ENCODE measurements at places on chromosomes 4 and X.

GRCh38 chrX:153897899-153898298, 6.6 kb upstream of the AVPR2 start:
- DNase-seq = no peak

- no peak for DNase-seq
Observed at GRCh38 chr4:164484551-164484950, 269.4 kb upstream of the SMIM31 start.

- no peak for DNase-seq
Observed at GRCh38 chr4:155999725-156000124, 46.1 kb upstream of the CTSO start.

DNA sequence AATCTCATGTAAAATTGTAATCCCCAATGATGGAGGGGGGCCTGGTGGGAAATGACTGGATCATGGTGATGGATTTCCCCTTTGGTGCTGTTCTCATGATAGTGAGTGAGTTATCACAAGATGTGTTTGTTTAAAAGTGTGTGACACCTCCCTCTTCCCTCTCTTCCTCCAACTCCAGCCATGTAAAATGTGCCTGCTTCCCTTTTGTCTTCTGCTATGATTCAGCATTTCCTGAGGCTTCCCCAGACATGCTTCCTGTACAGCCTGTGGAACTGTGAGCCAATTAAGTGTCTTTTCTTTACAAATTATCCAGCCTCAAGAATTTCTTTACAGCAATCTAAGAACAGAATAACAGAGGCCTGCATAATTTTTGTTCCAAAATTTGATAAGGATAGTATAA, 85.2 kb downstream of the ANAPC10 start:
- no peak for DNase-seq

GRCh38 chrX:84907324-84907968, 96.2 kb upstream of the APOOL start:
- DNase-seq = no peak

- DNase-seq = no peak
Observed at GRCh38 chr4:123588631-123589241, 192.1 kb downstream of the SPRY1 start.

DNA sequence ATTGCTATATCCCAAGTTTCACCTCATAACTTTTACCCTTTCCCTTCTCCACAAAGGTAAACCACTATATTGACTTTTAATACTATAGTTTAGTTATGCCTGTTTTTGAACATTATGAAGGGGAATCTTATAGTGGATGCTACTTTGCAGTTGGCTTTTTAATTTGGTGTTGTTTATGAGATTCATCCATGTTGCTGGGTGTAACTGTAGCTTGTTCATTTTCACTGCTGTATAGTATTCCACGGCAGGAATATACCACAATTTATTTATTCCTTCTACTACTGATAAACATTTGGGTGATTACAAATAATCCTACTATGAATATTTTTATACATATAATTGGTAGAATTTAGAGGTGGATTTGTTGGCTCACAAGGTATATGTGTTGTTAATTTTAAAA, 88.4 kb upstream of the NALF2 start:
- no peak for DNase-seq

- DNase-seq = no peak
Observed at GRCh38 chrX:68841251-68842049, 12.6 kb downstream of the EFNB1 start.

DNA sequence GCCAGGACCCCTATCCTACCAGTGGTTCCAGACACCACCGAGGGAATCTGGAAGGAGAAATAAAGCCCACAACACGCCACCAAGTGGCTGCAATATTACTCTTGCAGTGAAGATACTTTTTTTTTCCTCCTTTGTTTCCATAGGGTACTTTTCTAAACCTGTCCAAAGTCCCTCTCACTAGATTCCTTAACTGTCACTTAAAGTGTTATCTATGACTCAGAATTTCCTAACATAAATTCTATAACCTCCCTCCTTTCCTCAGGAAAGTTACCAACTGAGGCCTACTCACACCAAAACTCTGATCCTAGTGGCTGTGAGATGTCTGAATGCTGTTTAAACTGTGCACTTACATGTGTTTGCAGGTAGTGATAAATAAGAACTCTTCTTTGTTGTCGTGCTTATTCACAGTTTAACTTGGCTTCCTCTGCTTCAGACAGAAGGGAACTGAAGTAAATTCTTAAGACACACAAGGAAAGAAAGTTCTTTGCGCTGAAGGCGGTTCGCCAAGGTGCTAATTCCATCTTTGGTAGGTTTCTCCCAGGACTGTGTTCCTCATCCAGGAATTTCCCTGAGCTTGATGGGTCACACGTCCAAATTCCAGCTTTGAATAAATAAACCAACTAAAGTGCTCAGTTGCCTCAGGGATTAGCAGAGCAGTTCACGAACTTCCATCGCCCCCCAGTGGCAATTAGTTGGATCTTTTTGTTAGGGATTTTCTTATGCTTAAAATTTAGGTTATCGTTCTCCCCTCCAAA, 10.7 kb upstream of the HCCS start:
- DNase-seq = no peak

DNA sequence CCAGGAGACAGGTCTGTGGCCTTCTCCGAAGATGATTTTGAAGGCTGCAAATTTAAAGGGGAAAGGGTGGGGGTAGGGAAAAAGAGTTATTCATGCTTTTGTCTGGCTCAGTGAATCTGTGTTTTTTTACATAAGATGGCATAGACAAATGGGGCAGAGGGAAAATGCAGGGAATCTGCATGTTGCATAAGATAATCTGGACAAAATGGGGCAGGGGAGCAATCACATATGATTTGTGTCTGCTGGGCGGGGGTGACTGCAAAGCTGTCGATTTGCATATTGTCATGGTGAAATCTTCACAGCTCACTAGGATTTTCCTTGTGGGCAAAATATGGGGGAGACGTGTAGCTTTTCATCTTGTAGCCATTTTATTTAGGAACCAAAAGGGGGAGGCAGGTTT, 29.4 kb upstream of the GYG2 start:
- no peak for DNase-seq

GRCh38 chrX:1246816-1247215, 21.8 kb upstream of the CSF2RA start:
- peak; percentile 84 for DNase-seq

- no peak for DNase-seq
Observed at GRCh38 chr4:157754410-157754809, 418.4 kb downstream of the GASK1B start.

DNA sequence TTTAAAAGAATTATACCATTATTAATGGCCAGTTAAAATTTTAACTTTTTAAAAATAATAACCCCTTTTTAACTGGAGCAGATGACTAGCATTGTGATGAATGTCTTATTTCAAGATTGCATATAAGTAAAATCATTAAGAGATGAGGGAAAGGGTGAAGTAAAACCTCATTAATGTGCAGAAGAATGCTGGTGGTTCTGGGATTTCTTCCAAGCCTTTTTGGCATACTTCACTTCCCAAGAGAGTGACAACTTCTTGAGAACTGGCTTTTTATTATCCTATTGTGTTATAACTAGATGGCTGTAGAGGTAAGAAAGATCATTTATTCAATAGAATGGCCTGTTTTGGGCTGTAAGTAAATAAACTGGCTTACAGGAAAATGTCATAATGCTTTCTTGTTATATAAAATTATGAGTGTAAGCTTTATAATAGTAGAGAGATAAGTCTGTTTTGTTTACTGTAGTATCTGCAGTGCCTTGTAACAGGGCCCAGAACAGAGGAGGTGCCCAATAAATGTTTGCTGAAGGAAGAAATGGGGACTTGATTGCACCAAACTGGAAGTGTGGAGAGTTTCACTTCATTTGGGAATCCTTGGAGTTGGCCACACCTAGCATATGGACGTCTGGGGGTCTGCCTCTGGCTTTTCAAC, 242.9 kb upstream of the PITX2 start:
- DNase-seq = no peak

Data from activated T-helper 1 cell treated with anti-CD3 and anti-CD28 coated beads, Interleukin-2, amount 50 U/mL, for 16 hours (primary cell).